ENCODE measurements at places on chromosomes 11 and 22. TPM values are rescaled to one million over a fixed set of nuclear protein-coding genes. Genes with fewer than 3 reads are reported as not detected.

SLC17A6 gene
- total RNA-seq: not detected

OSBP2 gene
- total RNA-seq: 22.5 TPM

HPX gene
- total RNA-seq: 0.35 TPM

- DNase-seq: no peak
Measured at GRCh38 chr11:99841885-99842284, 821.1 kb downstream of the CNTN5 start.
